GM13977 (cell line): ENCODE measurements at places on chromosomes 7 and 10.

- DNase-seq = peak; percentile 11
Observed at GRCh38 chr10:126598009-126598408, 72.5 kb downstream of the C10orf90 start.

DNA sequence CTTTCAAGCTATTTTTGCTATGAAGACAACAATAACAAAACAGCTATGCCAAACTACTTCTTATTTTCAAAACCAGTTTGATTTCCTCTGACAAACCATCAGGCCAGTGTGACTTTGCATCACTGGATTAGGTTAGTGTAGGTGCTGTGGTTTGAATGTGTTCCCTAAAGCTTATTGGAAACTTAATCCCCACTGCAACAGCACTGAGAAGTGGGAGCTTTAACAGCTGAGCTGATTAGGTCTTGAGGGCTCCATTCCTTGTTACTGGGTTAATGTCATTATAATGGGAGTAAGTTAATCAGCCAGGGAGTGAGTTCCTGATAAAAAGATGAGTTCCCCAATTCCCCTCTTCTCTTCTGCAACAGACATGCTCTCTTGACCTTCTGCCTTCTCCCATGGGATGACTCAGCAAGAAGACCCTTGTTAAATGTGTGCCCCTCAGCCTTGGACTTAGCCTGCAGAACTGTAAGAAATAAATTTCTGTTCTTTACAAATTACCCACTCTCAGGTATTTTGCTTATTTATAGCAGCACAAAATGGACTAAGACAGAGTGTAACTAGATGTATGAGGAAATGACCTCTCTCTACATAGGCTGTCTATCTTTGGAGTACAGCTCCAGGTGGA is 186.8 kb downstream of the CTTNBP2 start:
- DNase-seq = no peak

- DNase-seq = no peak
Observed at GRCh38 chr7:3927446-3928110, 626.5 kb downstream of the SDK1 start.

DNA sequence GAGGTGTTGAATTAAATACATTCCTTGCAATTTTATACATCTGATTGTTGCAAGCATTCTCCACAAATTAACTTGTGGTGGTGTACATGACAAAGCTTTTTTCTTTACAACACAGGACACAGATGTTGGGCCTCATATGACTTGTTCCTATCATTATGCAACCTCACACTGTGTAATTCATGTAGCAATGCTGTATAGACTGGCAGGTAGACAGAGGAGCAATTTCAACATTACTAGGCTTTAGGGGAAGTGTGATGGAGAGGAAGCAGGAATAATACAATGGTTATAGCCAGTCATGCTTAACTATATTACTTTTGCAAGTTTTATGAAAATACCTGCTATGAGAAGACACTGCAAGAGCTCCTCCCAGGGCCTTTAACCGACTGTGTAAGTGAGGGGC is 832.1 kb downstream of the CNTNAP2 start:
- DNase-seq = no peak

- DNase-seq = no peak
Observed at GRCh38 chr10:119656760-119657159, 5.6 kb downstream of the BAG3 start.

- DNase-seq = no peak
Observed at GRCh38 chr7:42227936-42228591, 8.9 kb downstream of the GLI3 start.

GRCh38 chr10:105837951-105838350 is 1196.9 kb downstream of the SORCS3 start:
- DNase-seq = peak; percentile 26

DNA sequence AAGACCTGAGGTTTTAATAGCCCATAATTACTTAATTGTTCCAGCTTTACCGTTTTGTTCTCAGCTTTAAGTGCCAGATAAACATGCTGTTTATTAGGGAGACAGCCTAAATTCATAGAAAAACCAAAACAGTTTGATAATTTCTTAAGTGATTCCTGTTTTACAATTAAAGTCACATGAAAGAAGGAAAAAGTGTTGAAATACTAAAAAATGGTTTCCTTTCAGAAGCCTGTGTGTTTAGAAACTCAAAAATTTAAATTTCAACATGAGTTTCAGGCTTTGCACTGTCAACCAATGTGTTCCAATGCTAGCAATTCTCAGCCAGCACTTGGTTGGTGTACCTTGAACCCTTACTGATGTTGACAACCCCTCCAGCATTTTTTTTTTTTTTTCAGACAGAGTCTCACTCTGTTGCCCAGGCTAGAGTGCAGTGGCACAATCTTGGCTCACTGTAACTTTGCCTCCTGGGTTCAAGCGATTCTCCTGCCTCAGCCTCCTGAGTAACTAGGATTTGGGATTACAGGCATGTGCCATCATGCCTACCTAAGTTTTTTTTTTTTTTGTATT is 135.3 kb downstream of the ICA1 start:
- no peak for DNase-seq

DNA sequence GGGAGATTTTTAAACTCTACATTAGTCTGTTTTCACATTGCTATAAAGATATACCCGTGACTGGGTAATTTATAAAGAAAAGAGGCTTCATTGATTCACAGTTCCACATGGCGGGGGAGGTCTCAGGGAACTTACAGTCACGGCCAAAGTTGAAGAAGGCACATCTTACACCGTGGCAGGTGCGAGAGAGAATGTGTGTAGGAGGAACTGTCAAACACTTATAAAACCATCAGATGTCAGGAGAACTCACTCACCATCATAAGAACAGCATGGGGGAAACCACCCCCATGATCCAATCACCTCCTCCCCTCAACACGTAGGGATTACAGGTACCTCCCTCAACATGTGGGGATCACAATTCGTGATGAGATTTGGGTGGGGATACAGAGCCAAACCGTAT is 129.5 kb downstream of the FGFR2 start:
- no peak for DNase-seq

- DNase-seq = no peak
Observed at GRCh38 chr10:11108356-11108755, 90.7 kb downstream of the CELF2 start.

DNA sequence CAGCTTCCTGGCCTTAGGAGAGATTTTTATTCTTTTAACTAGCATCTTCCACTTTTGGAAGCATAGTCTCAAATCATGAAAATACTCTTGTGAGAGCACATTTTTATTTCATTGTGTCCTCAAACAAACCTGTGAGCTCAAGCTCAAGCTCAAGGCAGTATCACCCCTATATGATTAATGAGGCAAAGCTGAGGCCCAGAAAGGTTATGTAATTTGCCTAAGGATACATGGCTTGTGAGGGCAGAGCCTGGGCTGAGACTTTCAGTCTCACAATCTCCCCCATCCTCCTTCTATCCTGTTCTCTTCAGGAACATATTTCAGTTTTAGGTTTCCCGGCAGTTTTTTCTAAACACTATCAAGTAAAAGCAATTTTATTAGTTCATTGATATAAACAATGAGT is 359.5 kb downstream of the PTEN start:
- DNase-seq = no peak

DNA sequence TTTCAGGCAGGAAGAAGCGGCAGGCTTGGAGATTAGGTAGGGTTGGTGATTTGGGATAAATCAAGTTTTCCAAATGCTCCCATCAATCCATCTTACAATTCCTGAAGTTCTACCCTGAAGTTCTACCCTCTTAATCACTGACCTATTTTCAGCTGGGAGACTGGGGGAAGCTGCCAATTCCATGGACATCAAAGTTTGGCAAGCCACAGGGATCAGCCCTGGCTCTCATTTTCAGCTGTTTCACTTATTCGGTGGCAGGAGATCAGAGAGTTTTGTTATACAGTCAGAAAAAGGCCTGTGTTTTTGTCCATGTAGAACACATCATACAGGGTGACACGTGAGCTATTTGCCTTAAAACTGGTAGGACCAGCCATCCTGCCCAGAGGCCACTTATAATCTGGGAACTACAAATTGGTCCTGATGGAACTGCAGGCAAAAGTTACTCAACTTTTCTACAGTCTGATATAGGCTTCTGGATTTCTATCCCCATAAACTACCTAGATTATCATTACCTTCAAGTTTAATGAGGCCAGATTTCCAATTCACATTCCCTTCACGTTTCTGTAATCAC is 112.9 kb upstream of the ZNF746 start:
- no peak for DNase-seq

GRCh38 chr7:22499044-22499443 is 944 bp downstream of the STEAP1B start:
- no peak for DNase-seq

- DNase-seq = no peak
Observed at GRCh38 chr10:120314442-120314841, 142.6 kb upstream of the PLPP4 start.

- DNase-seq = no peak
Observed at GRCh38 chr10:32039734-32040133, 16.5 kb downstream of the KIF5B start.

GRCh38 chr10:77478247-77478961 is 159.2 kb downstream of the KCNMA1 start:
- no peak for DNase-seq

- DNase-seq = no peak
Observed at GRCh38 chr7:131555552-131556052, 826 bp downstream of the PODXL start.

DNA sequence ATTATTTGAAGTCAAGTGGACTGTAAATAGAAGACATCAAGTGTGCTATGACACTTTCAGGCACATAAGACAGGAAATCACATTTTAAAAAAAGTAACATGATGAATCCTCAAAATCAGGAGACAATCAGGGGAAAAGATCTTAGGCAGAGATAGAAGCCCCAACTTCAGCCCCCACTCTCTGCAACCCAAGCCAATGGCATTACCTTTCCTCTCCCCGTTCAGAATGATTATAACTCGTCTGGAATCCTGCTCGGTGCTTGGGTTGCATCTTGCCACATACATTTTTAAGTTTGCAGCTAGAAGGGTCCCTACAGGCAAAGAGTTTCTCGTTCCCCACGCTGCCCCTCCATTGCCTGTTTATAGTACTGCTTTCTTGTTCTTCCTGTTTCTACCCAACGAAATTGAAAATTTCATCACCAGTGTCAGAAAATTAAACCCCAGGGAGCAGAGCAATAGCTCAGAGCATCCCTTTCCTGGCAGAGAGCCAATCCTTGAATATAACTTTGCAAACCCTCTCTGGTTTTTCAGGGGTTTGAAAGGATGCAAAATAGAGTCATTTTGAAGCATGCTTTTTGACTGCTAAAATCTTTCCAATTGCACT is 260.5 kb upstream of the AOAH start:
- no peak for DNase-seq

GRCh38 chr10:78654047-78654590 is 414.6 kb upstream of the ZMIZ1 start:
- DNase-seq = no peak

DNA sequence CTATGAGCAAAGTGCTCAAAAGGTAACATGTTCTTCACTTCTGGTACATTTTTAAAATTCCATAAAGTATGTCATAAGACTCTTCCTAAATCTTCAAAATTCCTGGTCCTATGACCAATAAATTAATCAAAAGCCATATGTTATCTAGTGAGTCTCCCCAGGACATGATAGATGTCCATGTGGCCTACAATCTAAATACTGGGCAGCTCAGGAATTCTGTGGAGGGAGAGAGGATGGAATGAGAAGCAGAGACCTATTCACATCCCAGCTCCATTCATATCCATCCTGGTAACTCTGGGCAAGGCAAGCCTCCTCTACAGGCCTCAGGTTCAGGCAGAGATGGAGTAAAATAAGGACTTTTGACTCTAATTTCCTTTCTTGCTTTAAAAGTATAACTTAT is 224.8 kb downstream of the MTERF1 start:
- no peak for DNase-seq

GRCh38 chr10:128222332-128222849 is 96.2 kb upstream of the MKI67 start:
- no peak for DNase-seq

DNA sequence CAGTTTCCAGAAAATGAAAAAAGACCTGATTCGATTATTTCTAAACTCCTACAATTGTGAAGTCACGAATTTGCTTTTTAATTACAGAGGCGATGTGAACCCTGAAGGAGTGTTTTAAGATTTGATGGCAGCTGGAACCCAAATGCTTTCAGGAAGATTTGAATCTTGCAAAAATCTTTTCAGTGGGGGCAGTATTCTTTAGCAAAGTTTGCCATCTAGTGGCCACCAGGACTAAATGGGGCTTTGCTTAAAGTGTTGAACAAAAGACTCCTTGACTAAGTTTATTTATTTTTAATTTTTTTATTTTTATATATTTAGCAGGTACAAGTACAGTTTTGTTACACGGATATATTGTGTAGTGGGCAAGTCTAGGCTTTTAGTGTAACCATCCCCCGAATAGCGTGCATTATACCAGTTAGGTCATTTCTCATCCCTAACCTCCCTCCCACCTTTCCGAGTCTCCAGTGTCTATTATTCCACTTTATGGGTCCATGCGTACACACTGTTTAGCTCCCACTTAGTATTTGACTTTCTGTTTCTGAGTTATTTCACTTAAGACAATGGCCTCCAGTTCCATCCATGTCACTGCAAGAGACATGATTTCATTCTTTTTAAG is 98.8 kb downstream of the CACNB2 start:
- DNase-seq = peak; percentile 48

DNA sequence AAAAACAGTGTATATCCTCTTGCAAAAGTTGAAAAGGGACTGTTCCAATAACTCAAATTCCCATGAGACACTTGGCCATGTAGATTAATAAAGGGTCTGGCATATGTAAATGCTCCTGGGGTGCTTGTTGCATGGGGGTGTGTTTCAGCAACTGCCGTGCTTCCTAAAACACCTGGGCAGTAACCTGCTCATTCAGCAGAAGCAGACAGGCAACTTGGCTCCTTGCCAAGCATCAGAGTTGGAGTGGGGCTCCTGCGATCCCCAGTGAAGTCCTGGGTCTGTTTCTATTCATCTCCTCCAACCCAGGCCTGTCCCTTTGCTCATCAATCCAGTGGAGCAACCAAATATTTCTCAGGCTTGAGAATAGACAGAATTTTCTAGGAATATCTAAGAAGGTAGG is 42.2 kb upstream of the ADAM12 start:
- DNase-seq = no peak

- DNase-seq = no peak
Observed at GRCh38 chr7:110591341-110591740, 499.6 kb upstream of the LRRN3 start.
